Stimulated activated CD8-positive, alpha-beta memory T cell treated with anti-CD3 and anti-CD28 coated beads, Interleukin-4, amount 100 ng/mL, for 4 hours (primary cell): ENCODE measurements at places on chromosomes 13 and 19.

- DNase-seq: no peak
These were observed 843.0 kb upstream of the ATXN8OS start for GRCh38 chr13:69264362-69265334.

- DNase-seq: no peak
These were observed 239.9 kb downstream of the VWA8 start for GRCh38 chr13:41720839-41721561.

DNA sequence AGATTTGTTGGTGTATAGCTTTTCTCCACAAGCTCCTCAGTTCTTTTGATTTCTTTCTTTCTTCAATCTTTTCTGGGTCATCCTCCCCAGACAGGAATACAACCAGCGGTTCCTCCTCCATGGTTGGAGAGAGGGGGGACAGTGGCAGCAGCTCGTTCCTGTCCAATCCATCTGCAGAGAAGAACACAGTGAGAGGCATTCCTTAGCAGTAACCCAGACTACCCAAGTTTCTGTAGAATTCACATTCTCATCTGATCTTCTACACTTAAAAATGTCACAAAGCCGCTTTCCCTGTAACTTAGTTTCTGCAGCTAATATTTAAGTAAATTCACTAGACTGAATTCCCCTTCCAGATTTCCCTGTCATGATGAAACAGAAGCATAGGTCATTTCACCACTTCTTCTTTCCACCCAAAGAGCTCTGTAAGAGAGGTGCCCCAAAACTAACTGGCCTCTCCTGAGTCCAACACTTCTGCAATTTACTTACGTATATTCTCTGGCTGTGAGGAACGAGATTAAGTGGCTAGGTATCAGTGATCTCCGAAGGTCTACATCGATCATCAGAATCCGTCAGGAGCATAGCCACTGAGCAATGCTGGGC lies 171.9 kb downstream of the TBC1D4 start:
- DNase-seq: no peak

- DNase-seq: no peak
These were observed 769.6 kb downstream of the UQCRFS1 start for GRCh38 chr19:28443361-28443760.

DNA sequence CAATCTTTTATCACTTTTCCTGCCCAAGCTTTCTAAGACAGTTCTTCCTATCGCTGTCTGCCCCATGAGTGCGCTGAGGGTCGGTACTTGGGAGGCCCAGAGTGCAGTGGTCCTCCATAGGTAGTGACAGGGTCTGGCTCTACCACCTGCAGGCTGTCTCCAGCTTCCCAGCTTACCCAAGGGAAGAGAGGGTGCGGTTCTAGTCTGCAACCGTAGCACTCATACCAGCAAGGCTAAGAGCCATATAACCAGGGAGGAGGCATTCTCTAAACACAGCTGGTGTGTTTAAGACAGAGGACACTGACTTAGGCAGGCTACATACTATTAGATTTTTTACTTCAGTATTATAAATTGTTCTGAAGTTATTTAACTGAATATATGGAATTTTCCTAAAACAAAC lies 8.2 kb downstream of the PROZ start:
- DNase-seq: no peak

DNA sequence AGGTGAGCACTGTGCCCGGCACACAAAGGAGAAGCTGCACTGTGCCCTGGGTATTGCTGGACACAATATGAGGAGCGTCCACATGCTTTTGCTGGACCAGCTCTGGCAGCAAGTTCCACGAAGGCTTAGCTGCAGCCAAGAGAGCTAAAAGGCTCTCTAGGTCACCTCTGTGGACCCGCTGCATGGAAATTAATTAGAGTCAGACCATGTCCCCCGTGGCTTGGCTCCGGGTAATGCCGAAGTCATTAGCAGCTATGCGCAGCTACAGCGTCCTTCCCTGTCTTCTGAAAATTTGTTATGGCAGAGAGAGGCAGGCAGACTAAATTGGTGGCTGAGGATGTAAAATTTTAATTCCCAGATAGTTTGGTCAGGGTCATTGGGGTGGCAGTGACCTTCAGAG lies 271.5 kb downstream of the SLC7A1 start:
- no peak for DNase-seq

DNA sequence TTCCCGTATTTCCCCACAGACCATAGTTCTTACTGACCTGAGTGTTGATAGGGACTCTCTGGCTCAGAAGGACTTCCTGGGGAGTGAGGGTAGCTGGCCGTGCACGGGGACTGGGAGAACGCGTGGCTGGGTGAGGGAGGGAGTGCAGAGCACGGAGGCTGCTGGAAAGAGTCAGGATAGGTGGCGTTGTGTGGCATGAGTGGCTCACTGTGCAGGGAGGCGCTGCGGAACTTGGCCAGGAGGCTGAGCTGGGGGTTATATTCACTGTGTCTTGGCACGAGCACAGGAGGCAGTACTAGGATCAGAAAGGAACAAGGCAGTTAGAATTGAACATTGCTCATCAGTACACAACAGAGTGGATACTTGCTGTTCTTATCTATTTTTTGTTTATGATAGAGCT lies 47.4 kb downstream of the SMAD9 start:
- no peak for DNase-seq

GRCh38 chr19:43425567-43426392 lies 11.1 kb downstream of the TEX101 start:
- no peak for DNase-seq
